ENCODE measurements at places on chromosomes 3 and 15.

GRCh38 chr3:192726385-192726784 lies 956 bp downstream of the FGF12 start:
- no peak for DNase-seq

DNA sequence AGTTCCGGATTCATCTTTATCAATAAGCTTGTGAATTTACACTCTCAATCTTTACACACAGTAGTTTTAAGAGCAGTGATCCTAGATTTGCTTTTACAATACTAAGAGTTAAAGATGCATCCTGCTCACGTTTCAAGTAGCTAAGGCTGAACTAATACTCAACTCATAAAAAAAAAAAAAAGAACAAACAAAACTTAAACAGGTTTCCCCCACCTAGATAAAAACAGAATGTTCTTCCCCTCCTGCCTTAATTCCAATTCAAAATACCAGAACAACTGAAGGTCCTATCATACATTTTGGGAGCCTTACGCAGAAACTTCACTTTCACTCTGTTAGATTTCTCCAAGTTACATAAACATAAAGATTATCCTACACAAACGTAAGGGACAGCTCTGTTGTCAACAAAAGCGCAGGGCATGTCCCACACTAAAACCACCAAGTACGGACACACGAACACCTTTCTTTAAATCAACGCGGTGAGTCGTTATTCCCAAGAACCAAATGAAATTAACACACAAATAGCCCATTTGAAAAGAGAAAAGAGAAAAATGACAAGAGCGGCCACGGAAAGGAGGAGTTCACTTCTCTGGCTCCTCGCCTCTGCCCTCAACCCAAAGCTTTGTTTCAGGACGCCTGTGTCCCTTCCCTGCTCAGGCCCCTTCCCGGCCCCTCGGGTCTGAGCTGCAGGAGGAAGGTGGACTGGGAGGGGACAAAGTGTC lies 941 bp downstream of the CBLB start:
- DNase-seq = no peak

DNA sequence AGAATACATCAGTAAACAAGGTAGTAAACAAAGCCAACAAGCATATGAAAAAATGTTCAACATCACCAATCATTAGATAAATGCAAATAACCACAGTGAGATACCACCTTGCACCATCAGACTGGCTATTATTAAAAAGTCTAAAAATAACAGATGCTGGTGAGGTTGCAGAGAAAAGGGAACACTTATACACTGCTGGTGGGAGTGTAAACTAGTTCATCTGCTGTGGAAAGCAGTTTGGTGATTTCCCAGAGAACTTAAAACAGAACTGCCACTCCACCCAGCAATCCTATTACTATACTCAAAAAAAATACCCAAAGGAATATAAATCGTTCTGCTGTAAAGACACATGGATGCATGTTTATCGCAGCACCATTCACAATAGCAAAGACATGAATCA lies 30.3 kb upstream of the ZBTB38 start:
- no peak for DNase-seq

GRCh38 chr15:60795471-60795870 lies 316.5 kb upstream of the ICE2 start:
- DNase-seq = no peak

- no peak for DNase-seq
These were observed 32.3 kb upstream of the TAFA4 start for GRCh38 chr3:68964694-68965093.

- DNase-seq = no peak
These were observed 37.0 kb upstream of the TRIM71 start for GRCh38 chr3:32780735-32781210.

DNA sequence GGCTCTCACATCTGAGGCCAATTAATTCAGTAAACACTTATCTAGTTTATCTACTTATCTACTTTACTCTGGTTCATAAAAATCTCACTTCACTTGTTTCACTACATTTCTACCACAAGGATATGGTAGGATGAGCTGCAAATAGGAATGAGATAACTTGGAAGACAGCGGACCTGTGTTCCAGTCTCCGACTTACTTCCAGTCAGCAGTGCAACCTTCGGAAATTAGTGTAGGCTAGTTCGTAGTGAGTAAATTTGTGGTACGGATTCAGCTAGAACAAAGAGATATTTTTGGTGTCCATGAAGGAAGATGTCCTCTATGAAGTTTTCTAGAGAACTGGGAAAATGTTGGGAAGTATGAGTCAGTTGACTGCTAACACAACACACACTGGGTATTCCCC lies 66.3 kb downstream of the TPRG1 start:
- DNase-seq = no peak

DNA sequence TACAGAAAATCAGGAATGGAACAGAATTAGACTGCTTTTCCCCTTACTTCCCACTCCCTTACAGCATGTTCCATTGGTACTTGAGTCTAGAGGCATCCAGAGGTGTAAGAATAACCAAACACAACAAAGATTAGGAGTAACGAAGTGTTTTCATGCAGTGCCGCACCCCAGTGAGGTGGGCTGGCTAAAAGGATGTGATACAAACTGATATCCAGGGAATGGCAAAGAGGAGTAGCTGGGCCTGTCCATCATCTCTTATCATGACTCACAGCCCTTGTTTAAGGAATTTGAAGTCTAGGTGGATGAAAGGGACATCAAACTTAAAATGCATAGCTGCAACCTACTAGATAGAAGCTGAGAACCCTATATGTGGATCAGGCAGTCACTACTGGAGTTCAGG lies 16.4 kb downstream of the SCG5 start:
- DNase-seq = no peak

DNA sequence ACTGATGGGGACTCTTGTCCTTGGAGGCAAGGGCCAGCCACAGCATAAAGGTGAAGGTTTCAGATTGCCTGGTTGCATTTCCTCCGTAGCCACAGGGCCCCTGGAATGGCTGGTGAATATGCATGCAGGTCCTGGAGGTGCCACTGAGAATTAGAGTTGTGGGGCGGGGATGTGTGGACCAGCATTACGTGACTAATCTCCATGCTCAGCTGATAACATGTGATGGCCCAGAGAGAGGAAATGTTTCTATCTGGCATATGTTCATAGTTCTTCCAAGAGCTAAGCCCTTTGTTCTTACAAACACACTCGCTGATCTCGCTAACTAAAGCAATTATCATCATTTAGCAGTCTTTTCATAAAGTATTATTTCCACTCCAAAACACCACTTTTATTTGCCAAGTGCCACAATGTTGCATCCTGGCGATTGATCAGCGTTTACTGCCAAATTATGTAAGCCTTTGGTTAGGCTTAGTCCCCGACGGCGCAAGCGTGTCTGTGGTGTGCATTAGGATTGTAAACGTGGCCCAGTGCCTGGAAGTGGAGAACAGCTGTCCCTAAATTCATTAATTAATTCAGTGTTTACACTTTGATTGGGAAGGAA lies 55.9 kb downstream of the CGNL1 start:
- DNase-seq = no peak

DNA sequence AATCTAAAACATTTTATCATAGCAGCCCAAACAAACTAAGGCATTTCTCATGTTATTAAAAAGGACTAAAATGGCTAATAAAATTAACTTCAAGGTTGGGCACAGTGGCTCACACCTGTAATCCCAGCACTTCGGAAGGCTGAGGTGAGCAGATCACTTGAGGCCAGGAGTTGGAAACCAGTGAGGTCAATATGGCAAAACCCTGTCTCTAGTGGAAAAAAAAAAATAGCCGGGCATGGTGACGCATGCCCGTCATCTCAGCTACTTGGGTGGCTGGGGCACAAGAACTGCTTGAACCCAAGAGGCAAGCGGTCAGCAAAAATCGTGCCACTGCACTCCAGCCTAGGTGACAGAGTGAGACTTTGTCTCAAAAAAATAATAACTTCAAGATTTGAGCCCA lies 110.2 kb downstream of the NR2E3 start:
- DNase-seq = no peak

- no peak for DNase-seq
These were observed 82.8 kb downstream of the PCSK6 start for GRCh38 chr15:101406526-101407195.

DNA sequence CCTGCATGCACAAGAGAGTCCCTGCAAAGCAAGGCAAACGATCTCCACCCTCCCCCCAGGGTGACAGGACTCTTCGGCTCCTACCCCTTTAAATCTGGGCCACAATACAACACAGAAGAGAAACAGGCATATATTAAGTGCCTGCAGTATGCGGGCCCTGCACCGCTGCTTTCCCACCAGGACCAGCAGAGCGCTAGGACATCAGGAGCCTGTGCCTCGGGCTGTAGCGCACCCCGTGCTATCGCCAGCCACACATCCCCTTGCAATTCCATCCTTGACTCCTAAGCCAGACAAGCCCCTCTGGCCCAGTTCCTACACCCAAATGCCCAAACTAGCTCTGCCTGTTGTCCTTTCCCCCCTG lies 4.1 kb downstream of the GALNT15 start:
- no peak for DNase-seq

GRCh38 chr3:23886311-23886710 lies 30.5 kb downstream of the NKIRAS1 start:
- no peak for DNase-seq

DNA sequence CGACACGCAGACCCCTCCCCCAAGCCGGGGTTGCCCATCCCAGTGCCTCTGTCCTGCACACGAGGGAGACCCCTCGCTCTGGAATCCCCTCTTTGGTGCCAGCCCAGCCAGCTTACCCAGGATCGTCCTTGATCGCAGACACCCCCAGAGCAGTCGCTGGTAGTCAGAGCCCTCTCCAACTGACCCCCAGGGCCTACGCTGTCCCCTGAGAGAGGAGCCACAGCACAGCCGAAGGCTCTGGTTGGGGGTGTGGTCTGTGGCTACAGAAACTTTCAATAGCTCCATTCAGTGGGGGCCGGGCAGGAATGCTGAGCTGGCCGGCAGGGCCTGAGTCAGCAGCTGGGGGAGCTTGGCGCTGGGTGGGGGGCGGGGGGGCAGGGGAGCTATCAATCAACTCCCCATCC lies at the start of gene LCTL:
Gene LCTL (minus strand): TSS at position 258 of the 404 bp plus-strand sequence. CDS start 633 bp downstream, outside the sequence.
- no peak for DNase-seq

- no peak for DNase-seq
These were observed 48.2 kb upstream of the ALDH1A3 start for GRCh38 chr15:100831467-100831866.

GRCh38 chr3:134376786-134377426 lies 2.7 kb upstream of the AMOTL2 start:
- DNase-seq = no peak

GRCh38 chr15:29695489-29696167 lies 126.6 kb downstream of the TJP1 start:
- DNase-seq = no peak

Measured in stimulated activated CD8-positive, alpha-beta memory T cell treated with anti-CD3 and anti-CD28 coated beads, Interleukin-2, amount 100 ng/mL, for 1 hour (primary cell).